ENCODE measurements at places on chromosomes 5 and 9.

GRCh38 chr9:99072040-99072394 lies 32.9 kb upstream of the TGFBR1 start:
- no peak for DNase-seq

GRCh38 chr5:33184367-33184766 lies 256.4 kb upstream of the TARS1 start:
- DNase-seq = no peak

DNA sequence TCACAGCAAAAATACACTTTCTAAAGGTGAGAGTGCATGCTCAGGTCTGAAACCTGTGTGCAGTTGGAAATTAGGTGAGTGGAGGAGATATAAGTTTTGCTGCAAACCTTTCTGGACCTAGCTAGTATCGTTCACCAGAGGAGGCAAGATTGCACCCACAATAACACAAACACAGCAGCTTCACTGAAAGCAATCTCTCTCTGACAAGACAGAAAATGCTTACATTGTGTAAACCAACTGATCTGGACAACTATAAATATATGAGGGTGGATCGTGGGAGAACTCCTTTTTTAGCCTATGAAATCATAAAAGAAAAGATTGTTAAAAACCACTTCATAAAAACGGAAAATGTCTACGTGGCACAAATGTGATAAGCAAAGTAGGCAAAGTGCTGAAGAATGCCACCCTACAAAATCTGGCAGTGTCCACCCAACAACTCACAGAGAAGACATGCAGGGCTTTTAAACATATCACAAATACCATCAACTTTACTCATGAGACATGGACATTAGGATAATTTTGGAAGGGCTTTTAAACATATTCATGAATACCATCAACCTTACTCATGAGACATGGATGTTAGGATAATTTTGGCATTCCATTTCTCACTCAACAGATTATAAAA lies 134.3 kb downstream of the CDH18 start:
- peak; percentile 64 for DNase-seq

GRCh38 chr9:115058684-115059315 lies 59.2 kb downstream of the TNC start:
- peak; percentile 70 for DNase-seq

DNA sequence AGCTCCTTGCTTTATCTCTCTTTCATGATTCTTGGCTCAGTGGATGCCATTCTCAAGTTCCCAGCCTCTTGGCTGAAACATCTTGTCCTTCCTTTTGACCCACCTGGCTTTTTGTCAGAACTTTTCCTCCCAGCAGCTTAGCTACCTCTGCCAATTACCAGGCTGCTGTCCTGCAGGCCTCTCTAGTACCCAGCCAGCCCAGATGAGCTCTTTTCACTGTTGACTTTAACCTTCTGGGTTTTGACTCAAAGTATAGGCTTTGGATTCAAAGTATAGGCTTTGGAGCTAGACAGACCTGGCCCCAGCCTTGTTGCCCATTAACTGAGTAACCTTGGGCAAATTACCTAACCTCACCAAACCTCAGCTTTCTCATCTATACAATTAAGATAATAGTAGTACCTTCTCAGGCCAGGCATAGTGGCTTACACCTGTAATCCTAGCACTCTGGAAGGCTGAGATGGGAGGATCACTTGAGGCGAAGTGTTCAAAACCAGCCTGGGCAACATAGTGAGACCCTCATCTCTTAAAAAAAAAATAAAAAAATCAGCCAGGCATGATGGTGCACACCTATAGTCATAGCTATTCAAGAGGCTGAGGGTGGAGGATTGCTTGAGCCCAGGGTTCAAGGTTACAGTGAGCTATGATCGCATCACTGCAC lies 6.6 kb upstream of the TMEFF1 start:
- no peak for DNase-seq

DNA sequence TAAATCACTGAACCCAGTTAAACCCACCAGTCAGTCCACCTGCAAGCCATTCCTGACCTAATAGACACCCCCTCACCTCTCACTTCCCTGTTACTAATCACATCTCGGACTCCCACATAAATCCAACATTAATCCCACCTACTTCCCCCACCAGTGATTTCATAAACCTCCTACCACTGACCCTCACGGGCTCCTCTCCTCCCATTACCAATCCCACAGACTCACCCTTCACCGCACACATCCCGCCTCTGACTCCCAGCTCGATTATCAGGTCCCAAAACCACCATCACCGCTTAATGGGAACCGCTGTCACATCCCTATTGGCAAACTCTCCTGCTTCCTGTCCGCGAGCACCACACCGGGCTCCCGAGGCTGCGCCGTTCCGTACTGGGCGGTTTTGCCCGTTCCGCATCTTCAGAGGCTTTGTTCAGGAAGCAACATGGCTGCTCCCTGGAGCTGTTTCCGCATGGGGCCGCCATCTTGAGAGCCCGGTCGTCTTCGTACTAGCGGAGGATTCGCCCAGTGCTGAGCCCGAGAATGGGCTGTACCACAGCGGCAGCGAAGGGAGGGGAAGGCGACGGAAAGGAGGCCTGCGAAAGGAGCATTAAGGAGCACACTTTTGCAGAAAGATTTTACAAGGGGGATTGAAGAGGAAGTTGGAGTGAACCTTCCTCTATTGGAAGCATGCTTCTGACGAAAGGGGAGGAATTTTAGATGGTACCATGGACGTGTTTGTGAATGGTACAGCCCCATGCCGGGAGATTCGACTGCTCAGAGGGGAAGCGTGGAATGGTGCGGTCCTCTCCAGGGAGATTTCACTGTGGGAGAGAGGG lies at the start of gene ZNF300:
Gene ZNF300, minus strand, starts transcription at position 502 of the 833 bp plus-strand sequence. CDS start 1,825 bp downstream, outside the sequence.
- DNase-seq = peak; percentile 53

DNA sequence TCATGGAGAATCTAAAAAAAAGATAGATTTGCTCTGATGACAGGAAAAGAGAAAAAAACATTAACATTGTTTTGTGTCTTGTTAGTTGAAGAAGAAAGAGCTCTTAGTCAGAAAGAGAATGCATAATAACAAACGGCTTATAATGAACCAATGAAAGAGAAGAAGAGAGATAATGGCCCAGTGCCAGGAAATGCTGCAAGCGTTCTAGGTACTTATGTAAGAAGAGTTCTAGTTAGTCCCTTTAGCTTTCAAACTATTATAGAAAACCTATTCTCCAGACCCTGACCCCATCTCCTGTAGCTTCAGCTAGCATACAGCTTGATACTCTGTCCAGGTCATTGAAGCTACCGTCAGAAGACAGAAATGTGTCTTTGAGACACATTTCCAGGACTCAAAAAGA lies 70.2 kb downstream of the FBXL17 start:
- DNase-seq = no peak

- DNase-seq = peak; percentile 28
Observed at GRCh38 chr5:136656811-136657210, 291.5 kb upstream of the TRPC7 start.

DNA sequence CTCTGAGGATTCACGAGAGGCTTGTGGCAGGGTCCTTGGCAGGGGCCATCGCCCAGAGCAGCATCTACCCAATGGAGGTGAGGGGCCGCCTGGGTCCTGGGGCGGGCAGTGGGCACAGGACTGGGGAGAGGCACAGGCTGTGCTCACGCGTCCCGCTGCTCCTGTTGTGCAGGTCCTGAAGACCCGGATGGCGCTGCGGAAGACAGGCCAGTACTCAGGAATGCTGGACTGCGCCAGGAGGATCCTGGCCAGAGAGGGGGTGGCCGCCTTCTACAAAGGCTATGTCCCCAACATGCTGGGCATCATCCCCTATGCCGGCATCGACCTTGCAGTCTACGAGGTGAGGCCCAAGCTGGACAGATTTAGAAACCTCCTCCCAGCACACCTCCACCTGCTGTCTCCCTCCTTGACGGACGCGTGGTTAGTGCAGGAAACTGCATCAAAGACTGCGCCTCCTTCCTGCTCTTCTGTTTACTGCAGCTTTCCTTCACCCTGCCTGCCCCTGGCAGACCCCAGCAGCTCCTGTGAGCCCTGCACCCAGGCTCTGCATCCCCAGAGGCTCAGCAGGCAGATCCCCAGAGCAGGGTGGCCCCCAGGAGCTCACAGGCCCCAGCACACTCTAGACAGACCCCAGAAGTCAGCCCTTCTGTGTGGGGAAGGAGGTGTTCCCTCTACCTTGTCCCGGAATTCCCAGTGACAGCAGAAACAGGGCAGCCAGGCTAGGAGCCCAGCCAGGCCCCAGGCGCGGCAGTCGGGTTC lies 21.2 kb downstream of the PTGES2 start:
- DNase-seq = no peak

DNA sequence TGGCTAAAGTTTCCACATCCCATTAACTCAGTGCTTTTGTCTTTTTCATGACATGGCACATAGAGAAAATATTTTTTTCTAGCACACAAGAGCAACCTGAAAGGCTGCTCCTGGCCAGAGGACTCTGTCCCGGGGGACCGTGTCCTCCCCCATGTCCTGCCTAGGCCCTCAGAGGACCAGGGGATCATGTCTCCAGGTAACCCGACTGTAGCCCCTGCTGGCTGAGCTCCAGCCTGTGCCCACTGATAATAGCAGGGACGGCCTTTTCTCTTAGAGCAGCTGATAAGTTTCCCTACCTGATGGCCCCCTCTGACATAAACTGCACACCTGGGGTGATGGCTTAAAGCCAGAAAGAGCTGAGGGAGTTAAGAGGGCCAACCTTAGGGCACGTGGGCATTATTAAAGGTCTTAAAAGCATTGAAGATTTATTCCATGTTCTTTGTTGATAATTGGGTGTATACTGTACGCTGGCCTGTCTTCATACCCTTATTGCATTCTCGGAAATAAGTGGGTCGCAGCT lies 5.9 kb downstream of the HDHD3 start:
- no peak for DNase-seq

DNA sequence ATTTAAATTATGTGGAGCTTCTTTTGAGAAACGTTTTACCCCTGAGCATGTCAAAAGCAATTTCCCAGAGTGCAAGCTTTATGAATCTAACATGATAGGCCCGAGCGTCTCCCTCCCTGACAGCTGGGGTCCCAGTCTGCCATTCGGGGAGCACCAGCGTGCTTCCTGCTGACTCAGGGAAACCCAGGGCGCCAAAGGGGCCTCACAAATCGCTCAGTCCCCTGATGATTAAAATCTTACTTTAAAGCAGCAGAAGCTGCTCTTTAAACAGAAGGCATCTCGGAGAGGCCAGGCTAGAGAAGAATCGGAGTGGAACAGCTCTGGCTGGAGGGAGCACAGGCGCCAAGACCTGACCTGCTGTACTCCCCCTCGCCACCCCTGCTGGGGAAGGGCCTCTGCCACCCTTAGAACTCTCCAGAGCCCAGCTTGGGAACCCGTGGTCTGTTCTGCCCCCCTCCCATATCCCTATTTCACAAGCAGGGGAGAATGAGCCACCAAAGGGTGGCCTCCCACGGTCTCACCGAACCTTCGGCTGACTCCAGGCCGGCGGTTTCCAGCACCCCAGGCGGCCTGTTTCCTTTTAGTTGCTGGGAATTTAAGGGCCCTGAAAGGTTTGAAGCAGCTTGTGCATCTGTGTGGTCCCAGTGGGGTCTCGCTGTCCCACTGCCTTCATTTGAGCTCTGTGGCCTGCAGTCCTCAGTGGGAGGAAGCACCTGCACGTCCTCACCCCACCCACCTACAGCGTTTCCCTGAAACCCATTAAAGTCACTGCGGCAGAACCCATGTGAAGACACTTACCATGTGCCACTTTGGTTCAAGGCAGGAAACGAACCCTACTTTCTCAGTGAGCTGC lies 147.6 kb downstream of the COL23A1 start:
- no peak for DNase-seq

- DNase-seq = no peak
Observed at GRCh38 chr5:80509362-80509761, 21.5 kb downstream of the FAM151B start.

GRCh38 chr5:112709416-112709815 lies 28.3 kb upstream of the APC start:
- DNase-seq = no peak

- no peak for DNase-seq
Observed at GRCh38 chr5:22649074-22649473, 204.1 kb downstream of the CDH12 start.

DNA sequence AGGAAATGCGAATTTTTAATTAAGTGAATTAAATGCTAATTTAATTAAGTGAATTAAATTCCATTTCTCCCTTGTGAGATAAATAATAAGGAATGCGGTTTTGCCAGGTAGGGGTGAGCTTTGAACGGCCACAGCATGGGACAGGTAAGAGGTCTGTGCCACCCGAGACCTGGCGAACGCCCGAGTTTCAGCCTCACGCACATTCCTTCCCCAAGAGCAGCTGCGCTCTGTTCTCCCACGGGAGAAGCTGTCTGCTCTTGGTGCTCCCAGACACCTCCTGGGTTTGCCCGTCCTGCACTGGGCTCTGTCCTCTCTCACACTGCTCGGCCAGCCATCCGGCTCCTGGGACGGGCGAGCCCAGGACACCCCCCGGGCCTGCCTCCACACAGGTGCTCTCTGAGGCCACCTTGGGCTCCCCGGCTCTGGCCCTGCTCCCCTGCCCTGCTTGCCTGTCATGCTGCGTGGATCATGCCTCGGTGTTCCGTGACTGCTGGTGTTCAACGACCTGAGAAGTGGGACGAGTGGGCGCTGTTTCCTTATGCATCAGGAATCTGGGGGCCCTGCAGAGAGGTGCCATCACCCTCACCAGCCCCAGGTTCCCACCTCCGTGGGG lies 13.7 kb upstream of the CAMSAP1 start:
- DNase-seq = no peak

- no peak for DNase-seq
Observed at GRCh38 chr9:107492381-107492970, 2.9 kb upstream of the KLF4 start.

- no peak for DNase-seq
Observed at GRCh38 chr5:68793993-68794392, 299.8 kb upstream of the SLC30A5 start.

DNA sequence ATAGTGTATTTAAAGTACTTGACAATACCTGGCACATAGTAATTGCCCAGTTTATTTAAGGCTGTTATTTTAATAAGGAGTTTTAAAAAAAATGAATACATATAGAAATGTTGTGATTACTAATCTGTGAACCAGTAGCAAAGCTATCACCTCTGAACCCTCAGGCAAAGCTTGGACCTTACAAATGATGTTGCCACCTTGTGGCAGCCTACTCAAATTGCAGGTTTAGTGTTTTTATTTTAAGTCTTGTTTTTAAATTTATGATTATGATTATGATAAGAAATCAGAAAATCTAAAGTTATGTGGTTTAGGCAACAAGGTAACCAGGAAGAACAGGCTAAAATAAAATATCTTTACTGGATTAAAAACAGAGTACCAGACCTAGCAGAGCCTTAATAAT lies 35.8 kb downstream of the PPARGC1B start:
- DNase-seq = no peak

DNA sequence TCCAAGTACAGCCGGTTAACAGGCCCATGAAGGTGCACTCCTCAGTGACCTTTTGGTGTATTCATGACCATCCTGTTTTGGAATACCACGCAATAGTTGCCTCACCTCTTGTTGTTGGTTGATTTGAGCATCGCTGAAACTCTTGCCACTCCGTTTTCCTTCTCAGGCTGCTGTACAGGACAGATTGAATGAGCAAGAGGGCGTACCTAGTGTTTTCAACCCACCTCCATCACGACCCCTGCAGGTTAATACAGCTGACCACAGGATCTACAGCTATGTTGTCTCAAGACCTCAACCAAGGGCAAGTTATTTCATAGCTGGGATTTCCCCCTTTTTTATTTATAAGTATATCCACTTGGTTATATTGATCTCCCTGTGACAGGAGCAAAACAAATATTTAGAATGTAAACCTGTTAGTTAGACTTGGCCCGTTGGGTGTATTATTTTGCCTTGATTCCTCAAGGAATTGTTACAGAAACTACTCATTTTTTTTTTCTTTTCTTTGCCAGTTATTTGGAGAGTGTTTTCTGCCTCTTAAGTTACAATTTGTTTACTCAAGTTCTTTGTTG lies 38.1 kb downstream of the FAF2 start:
- no peak for DNase-seq
